ENCODE measurements at places on chromosomes 16 and 17.

DNA sequence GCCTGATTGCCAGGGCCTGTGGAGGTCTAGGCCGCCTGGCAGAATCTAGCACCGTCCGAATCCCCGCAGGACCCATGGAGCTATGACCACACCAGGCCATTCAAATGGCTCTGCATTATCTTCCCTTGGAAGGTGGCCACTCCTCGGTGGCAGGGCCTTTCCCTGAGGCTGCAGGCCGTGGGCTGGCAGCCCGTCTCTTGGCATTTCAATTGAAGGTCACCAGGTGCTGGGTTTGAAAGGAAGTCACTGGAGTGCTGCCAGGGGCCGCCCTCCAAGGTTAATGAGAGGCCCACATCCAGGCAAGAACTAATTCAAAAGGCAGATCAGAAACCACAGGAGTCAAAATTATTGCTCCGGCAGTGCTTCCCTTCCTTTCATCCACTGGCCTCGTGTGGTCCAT, 27.7 kb upstream of the CACNG5 start:
- peak; percentile 28 for DNase-seq

DNA sequence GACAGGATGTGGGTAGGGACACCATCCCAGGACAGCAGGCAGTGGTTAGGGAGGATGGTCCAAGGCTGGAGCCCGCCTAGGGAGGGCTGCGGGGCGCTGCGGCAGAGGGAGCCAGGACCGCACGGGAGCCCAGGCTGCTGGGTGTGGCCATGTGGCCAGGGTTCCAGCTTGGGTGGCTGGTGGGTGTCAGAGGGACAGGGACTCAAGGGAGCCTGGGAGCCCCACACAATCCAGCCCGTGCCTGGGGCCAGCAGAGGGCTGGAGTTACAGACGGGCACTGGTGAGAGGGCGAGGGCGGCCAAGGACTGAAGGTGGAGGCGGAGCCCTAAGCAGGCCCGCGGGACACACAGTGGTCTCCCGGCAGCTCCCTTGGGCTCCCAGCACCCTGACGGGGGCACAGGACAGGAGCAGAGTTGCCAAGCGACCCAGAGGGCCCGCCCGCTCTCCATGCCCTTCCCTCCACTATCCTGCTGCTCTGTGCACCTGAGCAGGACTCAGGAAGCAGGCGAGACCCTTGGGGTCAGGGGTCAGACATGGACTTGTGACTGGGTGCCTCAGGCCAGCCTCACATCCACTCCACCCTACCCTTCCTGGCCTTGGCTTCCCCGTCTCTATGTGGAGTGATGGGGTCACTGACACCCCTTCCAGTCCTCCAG, 7.1 kb downstream of the MRPL28 start:
- no peak for DNase-seq

DNA sequence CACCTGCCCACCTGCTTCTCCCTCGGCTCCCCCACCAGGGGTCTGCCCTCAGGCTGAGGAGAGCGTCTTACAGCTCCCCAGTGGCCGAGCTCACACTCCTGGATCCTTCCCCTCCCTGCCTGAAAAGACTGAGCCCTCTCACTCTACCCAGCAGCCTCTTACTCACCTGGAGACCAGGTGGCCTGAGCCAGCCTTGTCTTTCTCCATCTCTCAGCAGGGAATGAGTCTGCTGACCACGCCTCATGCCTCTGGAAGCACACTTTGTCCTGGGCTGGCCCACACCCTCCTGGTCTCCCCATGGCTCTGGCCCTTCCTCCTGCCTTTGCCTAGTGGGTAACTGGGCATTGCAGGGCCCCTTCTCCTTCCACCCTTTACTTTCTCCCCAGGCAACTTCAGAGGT, 177.2 kb downstream of the ENGASE start:
- DNase-seq, result no peak

DNA sequence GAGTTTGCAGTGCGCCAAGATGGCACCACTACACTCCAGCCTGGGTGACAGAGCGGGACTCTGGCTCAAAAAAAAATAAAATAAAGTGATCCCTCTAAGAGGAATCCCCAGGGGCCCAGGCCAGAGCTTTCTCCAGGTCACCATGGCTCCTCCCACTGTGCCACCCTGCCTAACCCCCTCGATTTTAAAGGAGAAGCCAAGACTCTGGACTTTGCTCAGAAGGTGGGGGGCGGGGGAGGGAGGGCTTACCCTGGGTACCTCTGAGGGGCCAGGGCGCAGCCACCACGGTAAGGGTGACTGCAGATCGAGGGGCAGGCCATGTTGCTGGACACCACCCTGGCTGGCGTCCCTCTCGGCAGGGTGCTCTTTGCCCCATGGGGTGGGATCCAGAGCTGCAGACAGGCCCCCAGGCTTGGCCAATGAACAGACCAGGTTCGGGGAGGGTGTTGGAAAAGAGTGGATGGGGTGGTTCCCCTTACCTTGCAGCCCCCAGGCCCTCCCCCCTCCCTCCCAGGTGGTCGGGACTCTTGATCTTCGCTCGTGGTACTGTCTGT, 455 bp upstream of the GRB7 start:
- DNase-seq, result no peak

DNA sequence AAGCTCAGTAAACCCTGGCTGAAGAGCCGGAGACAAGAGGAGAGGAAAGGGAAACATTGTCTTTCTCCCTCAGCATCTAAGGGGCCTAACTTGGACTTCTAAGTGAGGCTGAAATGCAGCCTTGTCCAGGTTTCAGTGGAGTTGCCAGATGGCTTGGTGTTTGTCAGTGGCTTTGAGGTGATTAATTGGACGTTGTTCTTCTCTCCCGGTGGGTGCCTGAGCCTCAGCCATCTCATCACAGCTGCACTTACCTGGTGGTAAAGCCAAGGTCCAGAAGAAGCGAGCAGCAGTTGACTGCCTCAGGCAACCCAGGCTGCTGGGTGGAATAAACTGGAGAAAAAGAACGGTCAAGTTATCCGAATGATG, 202.2 kb upstream of the NLRP1 start:
- DNase-seq, result no peak

GRCh38 chr17:78925234-78925633, at the start of gene TIMP2:
TSS of gene TIMP2 (minus strand) at chr17:78925387. CDS start at chr17:78925088, 299 bp downstream.
- DNase-seq, result peak; percentile 98

DNA sequence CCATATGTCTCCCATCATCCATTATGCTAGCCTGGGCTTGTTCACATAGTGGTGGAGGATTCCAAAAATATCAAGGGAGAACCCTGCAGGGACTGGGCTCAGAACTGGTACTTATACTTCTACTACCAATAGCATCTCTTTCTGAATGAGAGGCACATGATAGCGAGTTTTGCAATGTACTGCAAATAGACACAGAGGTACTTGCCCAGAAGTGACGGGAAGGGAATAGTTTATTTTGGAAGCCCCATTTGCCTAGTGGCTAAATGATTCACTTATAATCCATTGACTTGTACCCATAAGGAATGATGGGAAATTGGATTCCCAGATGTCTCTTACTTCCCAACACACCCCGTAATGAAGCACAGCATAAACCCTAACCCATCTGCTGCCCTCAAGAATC, 124.8 kb upstream of the ERCC4 start:
- no peak for DNase-seq

DNA sequence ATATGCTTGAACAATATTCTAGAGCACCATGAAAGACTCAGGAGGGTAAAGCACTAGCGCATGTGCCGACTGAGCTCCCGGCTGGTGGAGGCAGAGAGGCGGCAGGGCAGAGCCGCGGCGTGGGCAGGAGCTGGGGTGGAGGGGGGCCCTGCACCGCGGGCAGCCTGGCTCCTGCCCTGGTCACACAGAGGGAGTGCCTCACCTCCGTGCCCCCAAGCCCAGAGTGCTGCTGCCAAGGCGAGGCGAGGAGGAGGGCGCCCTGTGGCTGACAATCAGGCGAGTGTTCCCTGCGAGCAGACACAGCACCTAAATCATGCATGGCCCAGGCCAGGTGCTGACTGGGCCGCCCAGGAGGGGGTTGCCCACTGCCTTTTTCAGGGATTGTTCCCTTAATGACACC, 105.8 kb upstream of the TNRC6C start:
- no peak for DNase-seq

DNA sequence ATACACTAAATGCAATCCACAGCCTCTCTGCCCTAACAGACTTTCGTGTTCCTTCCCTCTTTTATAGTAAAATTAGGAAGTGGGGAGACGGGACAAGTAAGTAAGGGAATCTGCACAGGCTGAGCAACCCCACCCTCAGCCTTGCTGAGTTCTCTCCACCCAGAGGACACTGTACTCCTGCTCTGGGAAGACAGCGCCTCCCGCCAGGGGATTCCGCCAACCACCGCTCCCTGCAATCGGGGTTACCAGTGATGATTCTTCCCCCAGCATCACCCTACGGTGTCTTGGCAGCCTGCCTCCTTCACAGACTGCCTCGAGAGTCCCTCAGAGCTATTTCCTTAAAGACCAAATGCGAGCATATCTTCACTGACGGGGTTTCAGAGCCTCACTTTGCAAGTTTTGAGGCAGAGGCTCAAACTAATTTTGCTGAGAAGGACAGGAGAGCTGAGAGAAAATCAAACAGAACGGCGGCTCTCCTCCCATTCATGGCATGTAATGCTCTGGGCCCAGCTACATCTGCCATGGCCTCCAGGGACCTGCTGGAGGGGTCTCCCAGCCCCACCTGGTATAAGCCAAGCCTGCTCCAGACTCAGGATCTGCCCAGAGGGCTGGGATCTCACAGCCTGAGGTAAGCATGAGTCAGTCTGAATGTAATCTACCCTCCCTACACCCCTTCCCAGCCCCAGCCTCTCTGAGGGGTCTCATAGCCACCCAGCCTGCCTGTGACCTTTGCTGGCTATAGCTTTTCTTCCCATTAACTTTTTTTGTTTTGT, 22.7 kb upstream of the ASGR2 start:
- DNase-seq, result no peak

- DNase-seq, result no peak
These were observed 26.5 kb downstream of the DUSP14 start for GRCh38 chr17:37516127-37516571.

DNA sequence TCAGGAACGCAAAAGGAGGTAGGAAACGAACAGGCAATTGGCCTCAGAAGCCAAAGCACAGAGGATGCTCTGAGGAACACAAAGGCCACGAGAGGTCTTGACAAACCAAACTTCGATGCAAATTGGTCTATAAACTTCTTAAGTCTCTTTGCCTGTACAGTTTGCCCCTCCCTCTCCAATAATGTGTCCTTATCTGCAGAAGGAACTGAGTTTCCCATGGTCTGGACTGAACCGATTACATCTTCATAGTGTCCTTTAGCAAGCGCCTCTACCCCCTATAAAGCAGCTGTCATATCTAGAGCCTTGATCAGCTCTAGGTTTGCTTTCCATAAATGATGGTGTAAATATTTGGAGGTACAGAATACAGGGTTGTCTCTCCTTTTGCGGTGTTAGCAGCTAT, 3.1 kb upstream of the CDRT4 start:
- DNase-seq, result no peak

DNA sequence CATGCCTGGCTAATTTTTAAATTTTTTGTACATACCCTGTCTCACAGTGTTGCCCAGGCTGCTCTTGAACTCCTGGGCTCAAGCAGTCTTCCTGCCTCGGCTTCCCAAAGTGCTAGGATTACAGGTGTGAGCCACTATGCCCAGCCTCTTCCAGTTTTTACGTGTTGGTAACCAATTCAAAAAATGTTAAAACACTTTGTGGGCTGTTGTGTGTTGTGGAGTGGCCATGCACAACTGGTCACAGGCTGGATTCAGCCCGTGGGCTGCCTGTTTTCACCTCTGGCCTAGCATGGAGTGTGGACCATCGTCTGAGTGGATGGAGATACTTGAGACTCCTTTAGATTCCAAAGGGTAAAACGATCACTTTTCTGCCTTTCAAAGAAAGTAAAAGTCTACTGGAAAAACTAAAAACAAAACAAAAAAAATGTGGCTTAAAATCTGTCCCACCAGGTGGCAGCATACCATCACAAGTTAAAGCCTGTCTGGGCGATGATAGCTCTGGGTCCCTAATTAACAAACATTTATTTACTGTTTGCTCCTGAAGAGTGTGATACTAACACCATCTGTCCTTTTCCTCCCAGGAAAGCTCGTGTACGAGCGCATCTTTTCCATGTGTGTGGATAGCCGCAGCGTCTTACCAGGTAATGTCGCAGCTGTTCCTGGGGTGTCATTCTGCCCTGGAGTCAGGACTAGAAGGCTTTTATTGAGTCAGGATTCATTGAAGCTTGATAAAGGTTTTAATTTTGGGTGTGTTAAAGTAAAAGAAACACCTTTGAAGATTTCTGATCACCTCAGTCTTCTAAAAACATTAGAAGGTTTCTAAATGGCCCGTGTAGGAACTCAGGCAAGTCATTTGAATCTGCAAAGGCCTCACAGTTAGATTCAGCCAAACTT, 45.8 kb downstream of the VPS35L start:
- no peak for DNase-seq
